ENCODE measurements at places on chromosomes 13 and 19. TPM values are rescaled to one million over a fixed set of nuclear protein-coding genes. Genes with fewer than 3 reads are reported as not detected.

Gene NECTIN2
- total RNA-seq: 117 TPM

- DNase-seq: no peak
These were observed 417.1 kb downstream of the OLFM4 start for GRCh38 chr13:53445686-53446085.

DNA sequence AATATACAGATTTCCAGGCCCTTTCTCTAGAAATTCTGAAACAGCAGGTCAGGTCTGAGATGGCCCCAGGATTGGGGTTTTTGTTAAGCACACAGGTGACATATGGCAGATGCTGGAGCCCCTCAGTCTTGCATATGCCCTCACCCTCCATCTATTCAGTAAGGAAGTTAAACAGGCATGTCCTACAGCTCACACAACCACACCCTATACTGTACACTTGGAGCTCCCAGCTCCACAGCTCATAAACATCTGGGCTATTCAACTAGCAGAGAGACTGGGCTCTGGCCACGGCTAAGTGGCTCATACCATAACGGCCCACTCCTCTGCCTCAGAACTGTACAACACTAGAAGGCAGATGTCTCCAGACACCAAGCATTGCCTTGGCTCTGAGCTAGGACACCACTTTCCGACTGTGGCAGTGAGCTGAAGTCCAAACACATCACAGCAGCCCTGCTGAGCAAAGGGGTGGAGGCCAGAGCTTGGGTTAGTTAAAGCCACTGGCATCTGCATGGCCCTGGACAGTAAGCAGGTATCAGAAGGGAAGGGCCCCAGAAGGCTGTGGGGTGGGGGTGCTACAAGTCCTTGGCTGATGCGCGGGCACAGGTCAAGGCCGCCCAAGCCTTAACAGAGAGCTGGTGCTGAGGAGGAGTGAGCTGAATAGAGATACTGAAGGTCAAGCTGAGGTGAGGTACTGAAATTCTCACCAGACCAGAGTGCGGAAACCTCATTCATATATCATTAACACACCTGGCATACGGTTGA is 79.1 kb downstream of the ABCC4 start:
- no peak for DNase-seq

Gene MIA
- 2.0 TPM for total RNA-seq

Gene ZNF358
- 93.5 TPM for total RNA-seq

Gene CEACAM19
- total RNA-seq: 7.4 TPM

DNA sequence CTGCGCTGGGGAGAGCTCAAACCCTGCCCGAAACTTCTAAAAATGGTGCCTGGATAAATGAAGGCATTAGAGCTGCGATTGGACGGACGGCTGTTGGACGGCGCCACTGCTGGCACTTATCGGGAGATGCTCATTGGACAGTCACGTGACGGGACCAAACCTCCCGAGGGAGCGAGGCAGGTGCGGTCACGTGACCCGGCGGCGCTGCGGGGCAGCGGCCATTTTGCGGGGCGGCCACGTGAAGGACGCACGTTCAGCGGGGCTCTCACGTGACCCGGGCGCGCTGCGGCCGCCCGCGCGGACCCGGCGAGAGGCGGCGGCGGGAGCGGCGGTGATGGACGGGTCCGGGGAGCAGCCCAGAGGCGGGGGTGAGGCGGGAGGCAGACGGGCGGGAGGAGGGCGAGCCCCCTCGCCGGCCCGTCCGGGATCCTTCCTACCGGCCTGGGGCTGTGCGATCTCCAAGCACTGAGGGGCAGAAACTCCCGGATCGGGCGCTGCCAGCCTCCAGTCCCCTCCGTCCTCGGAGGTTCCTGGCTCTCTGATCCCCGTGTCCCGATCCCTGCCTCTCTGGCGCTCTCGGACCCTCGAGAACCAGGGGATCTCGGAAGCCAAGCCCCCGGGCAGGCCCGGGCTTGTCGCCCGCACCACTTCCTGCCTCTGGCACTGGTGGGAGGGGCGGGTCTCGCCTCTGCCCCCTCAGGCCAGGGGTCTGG is at the start of gene BAX:
Gene BAX, plus strand, starts transcription at position 281 of the 713 bp plus-strand sequence. Its CDS starts 54 bp downstream, at position 335.
- DNase-seq: peak; percentile 99

Gene TEKTIP1
- total RNA-seq: 0.97 TPM

Gene ZNF649
- 12.6 TPM for total RNA-seq

DNA sequence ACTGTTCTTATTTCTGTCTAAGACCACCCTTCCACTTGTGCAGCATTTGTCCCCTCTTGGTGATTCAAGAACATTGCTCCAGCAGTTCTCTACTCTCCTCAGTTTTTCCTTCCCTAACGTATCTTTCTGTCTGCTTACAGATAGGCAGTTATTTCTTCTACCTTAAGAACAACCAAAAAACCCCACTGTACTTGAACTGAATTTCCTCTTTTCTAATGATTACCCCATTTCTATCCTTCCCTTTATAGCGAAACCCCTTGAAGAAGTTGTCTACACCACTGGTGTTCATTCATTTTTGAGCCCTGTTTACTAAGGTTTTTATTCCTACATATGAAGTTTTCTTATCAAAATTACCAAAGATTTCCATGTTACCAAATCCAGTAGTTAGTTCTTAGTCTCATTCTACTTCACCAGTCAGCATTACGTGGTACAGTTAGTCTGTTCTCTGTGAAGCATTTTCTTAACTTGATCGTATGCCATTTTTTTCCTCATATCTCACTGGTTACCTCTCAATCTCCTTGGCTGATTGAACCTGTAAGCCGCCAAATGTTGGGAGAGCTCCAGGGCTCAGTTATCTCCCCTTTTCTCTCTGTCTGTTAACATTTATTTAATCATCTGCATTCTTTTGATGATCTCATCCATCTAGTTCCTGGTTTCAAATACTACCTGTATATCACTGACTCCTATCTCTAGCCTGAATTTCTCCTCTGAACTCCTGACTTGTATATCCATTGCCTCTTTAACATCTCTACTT is 9.0 kb downstream of the LSM14A start:
- DNase-seq: no peak

Gene ZNF17
- total RNA-seq: 12.4 TPM

GRCh38 chr13:56923626-56924140 is 217.0 kb upstream of the PRR20A start:
- no peak for DNase-seq

DNA sequence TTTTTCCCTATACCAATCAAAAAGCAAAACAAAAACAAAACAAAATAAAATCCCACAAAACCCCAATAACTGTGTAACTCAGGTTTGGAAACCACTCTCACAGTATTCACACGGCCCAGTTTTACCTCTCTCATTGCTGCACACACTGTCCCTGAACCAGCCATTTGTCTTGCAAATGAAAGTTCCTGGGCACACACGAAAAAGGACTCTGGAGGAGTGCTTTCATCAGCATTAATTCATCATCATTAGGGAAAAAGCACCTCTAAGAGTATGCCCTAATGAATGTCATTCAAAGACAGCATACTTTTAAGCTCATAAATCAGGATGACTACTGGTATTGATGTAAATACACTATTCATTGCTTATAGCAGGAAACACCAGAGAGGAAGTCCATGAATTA is 306.3 kb downstream of the DNAJC15 start:
- no peak for DNase-seq

DNA sequence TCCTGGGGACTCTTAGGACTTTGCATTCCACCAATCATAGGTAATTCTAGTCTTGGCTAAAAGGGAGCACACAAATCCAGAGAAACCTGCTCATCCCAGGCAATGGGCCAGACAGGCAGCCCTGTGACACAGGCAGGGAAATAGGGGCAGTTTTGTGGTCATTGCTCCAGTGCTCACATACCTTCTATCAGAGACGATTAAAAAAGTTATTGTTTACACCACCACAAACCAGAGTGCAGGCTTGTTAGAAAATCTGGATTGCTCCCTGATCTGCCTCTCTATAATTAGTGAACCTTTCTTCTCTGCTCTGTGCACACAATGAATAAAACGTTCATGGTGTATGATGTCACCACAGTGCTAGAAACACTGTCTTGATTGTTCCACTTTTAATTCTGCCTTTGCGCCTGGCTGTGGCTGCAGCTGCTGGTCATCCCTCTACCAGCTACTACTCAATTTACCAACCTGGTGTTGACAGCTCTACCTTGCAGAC is 121.6 kb upstream of the SPATA13 start:
- no peak for DNase-seq

DNA sequence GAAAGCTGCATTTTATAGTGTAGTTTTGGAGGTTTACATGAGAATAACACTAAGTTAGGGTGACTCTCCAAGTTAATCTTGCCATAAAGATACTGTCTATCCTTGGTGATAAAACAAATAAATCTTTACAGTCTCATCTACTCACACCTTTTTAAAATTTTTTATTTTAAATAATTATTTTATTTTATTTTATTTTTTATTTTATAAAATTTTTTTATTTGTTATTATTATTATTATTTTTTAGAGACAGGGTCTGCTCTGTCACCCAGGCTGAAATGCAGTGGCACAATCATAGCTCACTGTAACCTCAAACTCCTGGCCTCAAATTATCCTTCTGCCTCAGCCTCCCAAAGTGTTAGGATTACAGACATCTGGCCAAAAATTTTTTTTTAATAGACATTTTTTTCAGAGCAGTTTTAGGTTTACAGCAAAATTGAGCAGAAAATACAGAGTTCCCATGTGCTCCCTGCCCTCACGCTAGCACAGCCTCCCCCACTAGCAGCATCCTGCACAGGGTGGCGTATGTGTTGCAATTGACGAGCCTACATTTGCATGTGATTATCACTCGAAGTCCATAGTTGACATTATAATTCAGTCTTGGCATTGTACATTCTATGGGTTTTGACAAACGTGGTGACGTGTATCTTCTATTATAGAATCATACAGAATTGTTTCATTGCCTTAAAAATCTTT is 41.0 kb downstream of the RASL11A start:
- no peak for DNase-seq

DNA sequence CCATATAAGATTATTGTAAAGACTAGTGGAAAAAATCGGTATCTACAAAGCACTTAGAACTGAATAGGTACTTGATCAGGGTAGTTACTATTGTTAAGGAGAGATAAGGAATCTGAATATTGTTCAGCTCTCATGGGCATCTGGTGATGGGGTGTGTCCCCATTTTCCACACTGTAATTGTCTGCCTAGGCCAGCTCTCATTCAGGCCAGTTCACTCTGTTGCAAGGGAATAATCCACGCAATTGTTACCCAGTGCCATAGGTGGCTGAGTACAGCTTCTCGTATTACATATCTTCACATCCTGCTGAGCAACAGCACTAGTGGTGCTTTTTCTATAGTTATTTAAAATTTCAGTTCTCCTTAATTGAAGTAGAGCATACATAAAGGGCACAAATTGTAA is 45.6 kb upstream of the C13orf42 start:
- DNase-seq: no peak

GRCh38 chr13:90956031-90956430 is 391.5 kb upstream of the MIR17HG start:
- no peak for DNase-seq

- no peak for DNase-seq
These were observed 95.1 kb downstream of the CAB39L start for GRCh38 chr13:49348751-49349150.

Gene EFNA2
- 3.8 TPM for total RNA-seq

GRCh38 chr13:41286370-41286769 is 23.0 kb upstream of the MTRF1 start:
- no peak for DNase-seq

Gene KLK6
- total RNA-seq: not detected

Gene KCNN1
- total RNA-seq: not detected

DNA sequence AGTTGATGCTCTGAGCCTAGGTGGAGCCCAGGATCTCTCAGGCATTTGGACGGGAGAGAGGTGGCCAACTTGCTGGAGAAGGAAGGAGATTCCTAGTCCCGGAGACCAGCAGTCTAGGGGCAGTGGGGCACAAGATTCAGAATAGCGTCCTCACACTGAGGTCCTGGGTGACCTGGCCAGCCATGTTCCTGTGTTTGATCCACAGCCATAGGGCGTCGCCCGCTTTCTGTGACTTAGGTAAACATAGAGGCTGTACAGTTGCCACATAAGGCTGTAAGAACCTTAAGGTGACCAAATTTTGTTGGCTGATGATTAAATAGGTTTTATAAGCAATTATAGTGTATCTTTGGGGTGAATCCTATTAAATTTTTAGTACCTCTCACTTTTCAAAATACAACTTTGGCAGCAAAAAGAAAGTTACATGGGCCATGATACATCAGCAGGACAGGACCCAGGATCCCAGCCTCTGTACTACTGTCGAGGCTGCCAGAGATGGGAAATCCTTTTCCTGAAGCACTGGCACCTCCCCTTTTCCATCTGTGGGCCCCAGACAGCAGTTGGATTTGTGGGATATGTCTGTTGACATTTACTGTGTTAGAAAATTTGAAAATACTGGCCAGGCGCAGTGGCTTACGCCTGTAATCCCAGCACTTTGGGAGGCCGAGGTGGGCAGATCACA is 37.5 kb downstream of the TSSK6 start:
- DNase-seq: no peak

Gene NCCRP1
- total RNA-seq: not detected

GRCh38 chr19:13022111-13022858 is 27.0 kb downstream of the NFIX start:
- no peak for DNase-seq

DNA sequence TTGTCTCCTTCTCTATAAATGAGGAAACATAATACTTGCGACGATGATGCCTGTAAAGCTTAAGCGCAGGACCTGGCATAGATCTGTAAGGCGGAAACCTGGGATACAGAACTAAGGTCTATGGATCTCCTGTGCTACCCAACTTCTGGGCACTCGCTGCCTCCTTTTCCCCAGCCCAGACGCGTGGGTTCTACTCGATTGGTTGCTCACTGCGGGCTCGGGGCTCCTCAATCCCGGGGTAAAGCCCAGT is 615 bp upstream of the PSMC4 start:
- DNase-seq: no peak

DNA sequence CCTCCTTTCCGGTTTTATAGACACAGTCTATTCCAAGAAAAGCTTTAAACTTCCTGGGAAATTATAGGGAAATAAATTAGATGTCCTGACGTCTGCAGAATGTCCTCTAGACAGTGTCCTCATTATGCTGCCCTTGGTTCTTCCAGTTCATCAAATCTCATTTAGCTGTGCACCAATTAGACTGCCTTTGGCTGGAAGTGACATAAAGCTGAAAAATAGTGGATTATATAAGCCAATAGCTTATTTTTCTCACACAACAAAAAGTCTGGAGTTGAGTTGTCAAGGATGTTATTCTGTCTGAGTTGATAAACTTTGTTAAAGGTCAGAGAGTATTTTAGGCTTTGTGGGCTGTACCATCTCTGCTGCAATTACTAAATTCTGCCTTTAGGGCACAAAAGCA is 314.8 kb upstream of the TMTC4 start:
- no peak for DNase-seq

GRCh38 chr13:110414283-110414682 is 107.2 kb downstream of the COL4A2 start:
- no peak for DNase-seq

DNA sequence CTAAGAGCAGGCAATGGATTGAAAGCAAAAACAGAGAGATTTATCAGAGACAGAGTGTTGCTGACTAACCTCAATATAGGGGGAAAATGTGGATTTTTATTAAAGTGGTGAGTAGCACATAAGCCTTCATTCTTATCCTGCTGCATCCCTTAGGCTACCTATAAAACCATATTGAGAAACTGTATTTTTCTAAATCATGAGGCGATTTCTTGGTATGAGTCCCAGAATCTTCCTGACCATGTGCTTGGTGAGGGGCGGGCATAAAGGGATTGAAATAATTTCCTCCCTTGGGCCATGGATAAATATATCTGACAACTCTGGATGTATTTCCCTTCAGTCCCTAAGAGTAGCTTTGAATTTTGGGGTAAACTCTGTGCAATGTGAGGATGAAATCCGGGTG is 72.8 kb downstream of the EFNB2 start:
- DNase-seq: no peak
